Activated naive CD4-positive, alpha-beta T cell treated with anti-CD3 and anti-CD28 coated beads for 36 hours (primary cell): ENCODE measurements at places on chromosomes 12 and 14.

- H3K36me3 ChIP-seq = peaks cover 10% of the 10 kb centered on the region
- no peaks in the 10 kb centered on the region for H3K27me3 ChIP-seq
- H3K4me1 ChIP-seq = peaks cover 33% of the 10 kb centered on the region
- peak overlapping the region; percentile 31 for H3K27ac ChIP-seq
- H3K4me3 ChIP-seq = peak overlapping the region; percentile 83
Observed at GRCh38 chr12:123971770-123972456, 718 bp downstream of the CCDC92 start.

GRCh38 chr12:75666126-75666938 lies 154.9 kb upstream of the KRR1 start:
- peaks cover 2% of the 10 kb centered on the region for H3K27me3 ChIP-seq
- no peaks in the 10 kb centered on the region for H3K36me3 ChIP-seq

DNA sequence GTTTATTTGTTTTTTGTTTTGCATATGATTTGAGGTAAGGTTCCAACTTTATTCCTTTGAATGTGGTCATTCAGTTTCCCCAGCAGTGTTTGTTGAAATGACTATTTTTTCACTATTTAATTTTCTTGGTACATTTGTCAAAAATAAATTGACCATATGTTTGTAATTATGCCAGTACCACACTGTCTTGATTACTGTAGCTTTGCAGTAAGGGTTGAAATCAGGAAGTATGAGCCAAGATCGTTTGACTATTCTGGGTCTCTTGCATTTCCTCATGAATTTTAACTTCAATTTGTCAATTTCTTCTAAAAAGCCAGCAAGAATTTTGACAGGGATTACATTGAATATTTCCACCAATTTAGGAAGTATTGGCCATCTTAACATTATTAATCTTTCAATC lies 199.3 kb upstream of the PPFIA2 start:
- H3K36me3 ChIP-seq = no peaks in the 10 kb centered on the region
- H3K27me3 ChIP-seq = no peaks in the 10 kb centered on the region
- H3K27ac ChIP-seq = no peak overlapping the region
- H3K4me3 ChIP-seq = no peak overlapping the region
- H3K4me1 ChIP-seq = peaks cover 13% of the 10 kb centered on the region
- no peak for DNase-seq

DNA sequence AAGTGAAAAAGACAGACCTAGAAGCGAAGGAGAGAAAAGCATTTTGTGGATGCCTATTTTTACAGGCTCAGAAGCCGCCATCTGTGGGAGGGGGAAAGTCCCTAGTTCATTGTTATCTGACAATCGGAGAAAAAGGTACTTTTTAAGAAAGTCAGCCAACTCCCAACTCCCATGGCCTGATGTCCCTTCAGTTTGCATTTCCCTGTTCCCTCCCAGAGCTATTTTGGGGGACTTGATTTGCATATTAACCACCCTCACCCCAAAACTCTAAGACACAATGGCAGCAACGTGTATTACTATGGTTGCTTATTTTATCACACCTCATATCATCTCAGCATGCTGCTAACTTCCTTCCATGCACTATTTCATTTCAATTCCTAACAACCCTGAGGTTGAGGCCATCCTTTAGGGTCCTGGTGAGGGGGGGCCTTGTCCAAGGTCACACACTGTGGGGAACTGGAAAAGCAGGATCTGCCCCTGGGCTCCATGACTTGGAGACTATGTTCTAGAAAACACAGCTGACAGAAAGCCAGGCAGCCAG lies 18.7 kb downstream of the HVCN1 start:
- peak; percentile 69 for DNase-seq
- H3K27ac ChIP-seq = peak overlapping the region; percentile 91
- peaks cover 11% of the 10 kb centered on the region for H3K36me3 ChIP-seq
- H3K4me1 ChIP-seq = peaks cover 32% of the 10 kb centered on the region

DNA sequence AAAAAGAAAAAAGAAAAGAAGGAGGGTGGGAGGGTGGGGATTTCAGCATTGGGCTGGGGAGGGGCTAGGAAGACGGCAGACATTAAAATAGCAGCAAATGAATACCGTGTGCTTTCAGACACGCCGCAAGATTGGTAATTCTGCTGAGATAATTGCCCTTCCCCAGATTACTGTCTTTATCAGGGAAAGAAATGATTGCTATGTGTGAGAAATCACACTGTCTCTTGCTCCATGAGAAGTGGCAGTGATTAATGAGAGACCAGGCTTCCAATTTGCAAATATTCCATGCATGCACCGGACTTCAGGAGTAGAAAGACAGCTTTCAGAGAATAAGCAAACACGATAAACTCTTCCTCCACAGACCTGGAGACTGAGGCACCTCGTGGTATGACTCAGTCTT lies 7.6 kb upstream of the KCNA5 start:
- H3K4me1 ChIP-seq = peaks cover 4% of the 10 kb centered on the region
- no peaks in the 10 kb centered on the region for H3K36me3 ChIP-seq
- DNase-seq = no peak
